Nephron progenitor cell (in vitro differentiated cells): ENCODE measurements at places on chromosomes 3 and 15.

DNA sequence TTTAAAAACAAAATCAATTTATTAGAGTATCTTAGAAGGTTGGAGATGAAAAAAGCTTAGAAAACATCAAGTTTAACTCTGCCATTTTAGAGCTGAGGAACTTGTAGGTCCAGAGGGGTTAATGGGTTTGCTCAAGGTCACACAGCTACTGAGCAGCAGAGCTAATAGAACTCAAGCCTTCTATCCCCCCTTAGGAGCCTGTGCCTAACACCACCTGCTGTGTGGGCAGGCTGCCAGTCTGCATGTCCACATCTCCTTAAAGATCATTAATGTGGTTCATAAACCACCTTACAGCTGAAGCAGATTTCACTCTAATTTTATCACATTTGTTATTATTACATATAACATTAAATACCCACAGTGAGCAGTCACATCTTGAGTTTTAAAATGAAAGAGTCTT is 14.1 kb upstream of the SLC35G2 start:
- no peak for DNase-seq

DNA sequence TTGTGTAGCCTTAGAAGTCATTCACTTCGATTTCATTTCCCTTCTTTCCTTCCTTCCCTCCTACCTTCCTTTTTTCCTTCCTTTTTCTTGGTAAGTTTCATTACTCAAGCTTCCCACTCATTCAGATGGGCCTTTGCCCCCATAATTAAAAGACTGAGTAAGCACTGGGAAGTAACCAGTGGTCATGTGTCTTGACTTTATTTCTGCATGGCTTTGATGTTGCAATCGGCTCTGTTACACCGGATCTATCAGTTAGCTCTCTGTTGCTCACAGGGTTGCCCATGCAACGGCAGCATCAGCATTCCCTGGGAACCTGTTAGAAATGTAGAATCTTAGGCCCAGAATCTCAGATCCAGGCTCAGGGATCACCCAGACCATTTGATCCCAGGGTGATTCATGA is 25.6 kb upstream of the LARS2 start:
- DNase-seq: no peak

GRCh38 chr3:36312351-36312750 is 68.0 kb upstream of the STAC start:
- no peak for DNase-seq

- DNase-seq: peak; percentile 58
Observed at GRCh38 chr3:113532698-113533533, 561 bp downstream of the SIDT1 start.

DNA sequence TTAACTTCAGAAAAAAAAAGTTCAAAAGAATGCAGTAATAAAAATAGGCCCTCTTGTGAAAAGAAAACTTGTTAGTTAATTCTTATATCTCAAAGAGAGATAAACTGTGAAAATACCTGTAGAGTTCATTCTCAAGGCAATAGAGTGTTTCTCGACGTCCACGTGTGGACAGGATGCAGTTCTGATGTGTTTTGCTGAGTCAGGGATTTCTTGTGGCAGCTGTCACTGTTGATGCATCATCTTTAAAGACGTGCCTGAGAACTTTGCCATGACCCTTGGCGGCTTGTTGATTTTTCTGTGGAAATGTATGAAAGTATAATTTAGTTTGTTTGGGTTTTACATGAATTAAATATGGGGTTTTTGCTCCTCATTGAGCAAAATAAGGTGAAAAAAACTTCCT is 702.2 kb downstream of the NLGN1 start:
- no peak for DNase-seq

GRCh38 chr15:88323976-88324740 is 67.6 kb upstream of the NTRK3 start:
- DNase-seq: no peak

DNA sequence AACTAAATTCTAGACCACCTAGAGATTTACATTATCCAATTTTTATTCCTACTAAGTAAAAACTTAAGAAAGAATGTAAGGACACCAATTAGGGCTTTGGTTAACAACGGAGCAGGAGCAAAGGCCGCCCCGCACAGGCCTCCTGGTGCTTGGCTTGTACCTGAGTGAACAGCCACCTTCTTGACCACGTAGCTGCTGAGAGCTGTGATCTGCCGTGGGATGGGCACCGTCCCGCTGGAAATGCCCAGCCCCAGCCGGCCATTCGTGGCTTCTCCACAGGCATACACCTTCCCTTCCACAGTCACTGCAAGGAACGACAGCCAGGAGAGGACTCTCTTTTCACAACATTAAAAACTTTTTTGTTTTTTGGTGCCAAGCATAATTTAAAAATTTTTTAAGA is 79.6 kb upstream of the OCA2 start:
- no peak for DNase-seq
